ENCODE measurements at places on chromosomes 1 and 21.

- no peak for DNase-seq
Measured at GRCh38 chr1:109927911-109928321, 17.3 kb downstream of the CSF1 start.

GRCh38 chr1:205879974-205880373 is 30.0 kb upstream of the PM20D1 start:
- DNase-seq = no peak

GRCh38 chr1:151594143-151594625 is 17.7 kb upstream of the SNX27 start:
- DNase-seq = peak; percentile 70

- DNase-seq = no peak
Measured at GRCh38 chr1:212902054-212902453, 44.0 kb downstream of the FLVCR1 start.

GRCh38 chr1:115826628-115827027 is 14.3 kb downstream of the NHLH2 start:
- no peak for DNase-seq

DNA sequence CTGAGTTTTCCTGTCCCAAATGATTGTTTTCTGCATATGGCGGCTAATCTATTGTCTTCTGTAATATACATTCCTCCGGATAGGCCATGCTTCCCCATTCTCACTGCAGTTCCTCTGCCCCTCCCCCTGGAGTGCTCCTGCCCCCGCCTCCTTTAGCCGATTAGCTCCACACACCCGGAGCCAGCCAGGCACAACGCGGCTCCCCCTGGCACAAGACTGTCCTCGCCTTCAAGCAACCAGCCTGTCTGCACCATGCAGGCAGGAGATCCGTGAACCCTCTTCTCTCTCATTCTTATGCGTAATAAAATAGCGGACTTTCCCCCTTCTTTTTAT is 18.0 kb downstream of the SERTAD4 start:
- no peak for DNase-seq

DNA sequence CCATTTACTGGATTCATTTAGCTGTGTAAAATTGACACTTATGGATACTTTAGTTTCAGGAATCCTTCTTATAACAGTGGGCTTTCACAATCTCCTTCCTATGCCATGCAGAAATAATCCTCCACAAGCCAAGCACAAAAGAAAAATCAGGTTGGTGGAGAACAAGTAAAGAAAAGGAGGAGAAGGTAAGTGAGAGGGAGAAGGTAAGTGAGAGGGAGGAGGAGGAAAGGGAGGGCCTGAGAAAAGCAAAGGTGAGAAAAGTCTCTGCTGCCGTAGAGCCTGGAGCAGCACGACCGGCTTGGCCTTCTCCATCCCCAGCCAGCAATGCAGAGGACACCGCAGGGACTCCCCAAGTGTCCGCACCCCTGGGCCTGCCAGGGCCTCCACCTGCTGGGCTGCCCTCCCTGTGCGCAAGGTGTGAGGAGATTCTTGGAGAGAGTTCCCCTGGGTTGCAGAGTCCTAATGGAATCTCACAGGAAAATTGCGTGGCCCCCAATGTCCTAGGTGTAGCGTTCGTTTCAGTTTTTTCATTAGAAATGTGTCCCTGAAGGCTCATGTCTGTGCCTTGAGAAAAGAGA is 39.0 kb downstream of the PRMT2 start:
- no peak for DNase-seq

- no peak for DNase-seq
Measured at GRCh38 chr1:93925206-93925605, 16.0 kb upstream of the GCLM start.

- DNase-seq = no peak
Measured at GRCh38 chr1:156487862-156488261, 12.7 kb downstream of the MEF2D start.

DNA sequence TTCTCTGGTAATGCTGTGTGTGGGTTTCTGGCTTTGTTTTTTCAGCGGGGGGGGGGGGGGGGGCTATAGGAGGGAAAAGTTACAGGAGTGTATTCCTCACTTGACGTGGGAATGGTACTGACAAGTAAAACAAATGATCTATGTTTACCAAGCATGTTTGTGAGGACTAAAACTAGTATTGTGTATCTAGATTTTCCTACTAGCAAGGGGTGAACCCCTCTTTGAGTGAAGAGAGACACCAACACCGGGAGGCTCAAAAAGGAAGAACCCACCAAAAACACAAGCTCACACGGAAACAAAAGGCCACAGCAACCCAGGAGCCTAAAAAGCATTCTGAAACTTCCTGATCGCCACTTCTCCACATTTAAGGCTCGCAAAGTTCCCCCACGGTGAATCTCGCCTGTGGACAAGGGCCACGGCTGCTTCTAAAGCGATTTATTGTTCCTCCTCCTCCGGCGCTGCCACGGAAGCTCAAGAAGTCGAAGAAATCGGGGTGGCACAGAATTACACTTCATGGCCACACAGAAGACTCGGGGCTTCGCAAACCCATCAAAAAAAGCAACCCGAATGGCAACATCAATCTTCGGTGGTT is 703 bp downstream of the PUM1 start:
- no peak for DNase-seq

DNA sequence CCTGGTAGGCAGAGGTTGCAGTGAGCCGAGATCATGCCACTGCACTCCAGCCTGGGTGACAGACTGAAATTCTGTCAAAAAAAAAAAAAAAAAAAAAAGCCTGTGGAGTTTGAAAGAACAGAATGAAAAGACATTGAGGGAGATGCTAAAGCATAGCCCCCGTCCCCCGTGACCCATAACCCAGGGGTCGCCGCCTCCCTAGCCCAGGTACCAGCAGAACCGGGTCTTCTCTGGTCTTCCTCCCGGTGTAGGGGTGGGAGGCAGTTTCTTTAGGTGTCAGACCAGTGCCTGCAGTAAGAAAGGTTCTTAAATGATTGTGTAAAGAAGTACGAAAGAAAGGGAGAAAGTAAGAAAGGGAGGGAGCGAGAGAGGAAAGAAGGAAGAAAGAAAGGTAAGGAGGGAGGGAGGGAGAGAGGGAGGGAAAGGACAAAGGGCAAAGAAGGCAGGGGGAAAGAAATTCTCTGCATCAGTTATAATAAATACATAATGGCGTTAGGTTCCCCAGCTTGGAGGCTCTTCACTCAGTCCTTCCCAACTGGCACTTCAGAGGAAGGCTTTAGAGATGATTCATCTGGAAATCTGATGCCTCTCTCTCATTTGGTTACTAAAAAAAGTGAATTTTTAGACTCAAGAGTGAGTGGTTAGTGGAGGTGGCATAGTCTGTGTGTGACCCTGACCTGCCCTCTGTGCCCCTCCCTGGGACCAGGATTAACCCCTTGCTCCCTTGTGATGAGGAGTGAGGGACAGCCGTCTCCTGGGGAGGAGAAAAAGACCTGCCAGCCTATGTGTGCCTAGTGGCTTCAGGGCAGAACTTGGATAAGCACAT is 1.1 kb downstream of the IL24 start:
- no peak for DNase-seq

DNA sequence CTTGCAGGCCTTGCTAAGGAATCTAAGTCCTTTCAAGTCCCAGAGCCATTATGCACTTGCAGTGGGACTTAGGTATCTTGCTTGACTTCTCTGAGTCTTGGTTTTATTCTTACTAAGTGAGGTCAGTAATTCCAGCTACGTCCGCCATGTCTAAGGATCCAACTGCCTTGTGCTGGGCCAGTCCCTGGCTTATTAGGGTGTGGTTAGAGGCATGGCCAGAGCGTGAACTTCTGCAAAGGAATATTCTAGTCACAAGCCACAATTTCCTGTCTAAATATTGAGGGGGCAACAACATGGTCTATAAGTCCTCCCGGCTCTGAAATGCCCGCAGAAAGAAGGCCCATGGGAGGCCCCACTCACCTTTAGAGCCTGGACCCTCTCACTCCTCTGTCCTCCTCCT is 82.9 kb downstream of the TMEM53 start:
- no peak for DNase-seq

- no peak for DNase-seq
Measured at GRCh38 chr1:221509575-221510355, 232.1 kb downstream of the DUSP10 start.

DNA sequence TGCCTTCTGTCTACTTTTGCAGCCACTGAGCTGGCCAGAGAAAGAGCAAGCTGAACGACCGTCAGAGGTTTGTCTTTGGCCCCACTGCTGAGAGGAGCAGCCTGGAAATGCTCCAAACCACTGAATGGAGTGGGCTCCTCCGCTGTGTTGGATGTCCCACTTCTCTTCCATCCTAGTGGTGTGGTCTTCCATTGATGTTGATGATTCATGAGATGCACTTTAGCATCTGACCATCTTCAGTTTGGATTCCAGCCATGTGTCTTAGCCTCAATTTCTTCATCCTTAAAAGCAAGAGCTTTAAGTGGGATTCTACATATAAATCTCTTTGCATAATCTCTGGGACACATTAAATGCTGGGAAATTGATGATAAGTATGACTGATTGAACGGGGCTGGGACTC is 276.9 kb downstream of the SIPA1L2 start:
- DNase-seq = no peak

- no peak for DNase-seq
Measured at GRCh38 chr1:229114315-229114714, 156.6 kb upstream of the RAB4A start.

DNA sequence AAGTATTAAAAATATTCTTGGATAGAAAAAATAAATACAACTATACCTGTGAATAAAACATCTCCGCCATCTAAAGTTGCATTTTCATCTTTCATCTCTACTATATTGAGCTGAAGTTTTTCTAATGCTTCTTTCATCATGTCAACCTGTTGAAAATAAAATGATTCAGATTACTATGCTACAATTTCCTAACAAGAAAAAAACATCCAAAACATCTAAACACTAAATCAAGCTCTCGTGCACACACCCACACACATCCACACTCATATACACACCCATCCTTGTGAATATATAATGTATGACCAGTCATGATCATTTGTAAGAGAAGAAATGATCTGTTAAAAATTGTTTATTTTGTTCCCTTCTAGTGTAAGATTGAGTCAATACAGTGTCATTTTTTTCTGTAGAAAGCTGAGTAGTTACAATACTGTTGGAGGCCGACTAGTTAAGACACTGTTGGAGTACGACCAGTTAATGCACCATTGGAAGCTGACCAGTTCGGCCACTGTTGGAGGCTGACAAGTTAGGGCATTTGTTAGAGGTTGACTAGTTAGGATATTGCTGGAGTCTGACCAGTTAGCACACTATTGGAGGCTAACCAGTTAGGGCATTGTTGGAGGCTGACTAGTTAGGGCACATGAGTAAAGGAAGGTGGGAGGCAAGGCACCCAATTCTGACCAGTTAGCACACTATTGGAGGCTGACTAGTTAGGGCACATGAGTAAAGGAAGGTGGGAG is 82.4 kb upstream of the BCL10 start:
- DNase-seq = no peak
